ENCODE measurements at places on chromosomes 16 and 17. TPM values are rescaled to one million over a fixed set of nuclear protein-coding genes. Genes with fewer than 3 reads are reported as not detected.

GRCh38 chr17:31413874-31414549 lies 22.5 kb downstream of the RAB11FIP4 start:
- DNase-seq: peak; percentile 39

- DNase-seq: no peak
Observed at GRCh38 chr17:2814481-2815341, 18.5 kb downstream of the RAP1GAP2 start.

- no peak for DNase-seq
Observed at GRCh38 chr16:88593061-88593460, 22.9 kb downstream of the ZC3H18 start.

Gene VAC14
- 38.6 TPM for polyA plus RNA-seq

DNA sequence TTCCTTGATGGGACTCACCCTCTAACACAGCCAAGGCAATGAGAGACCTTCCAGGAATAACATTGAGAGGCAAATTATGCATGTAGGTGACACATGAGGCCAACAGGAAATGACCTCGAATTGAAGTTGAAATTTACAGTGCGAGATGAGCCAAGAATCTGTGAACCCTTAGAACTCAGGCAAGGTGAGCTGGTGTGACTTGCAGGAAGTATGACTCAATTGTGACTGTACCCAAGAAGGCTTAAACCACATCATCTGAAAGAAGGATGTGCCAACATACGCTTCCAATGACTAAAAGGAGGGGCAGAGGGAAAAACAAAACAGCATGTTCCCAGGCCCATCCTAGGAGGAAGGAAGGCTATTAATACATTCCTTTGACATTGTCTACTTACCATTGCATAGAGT lies 44.8 kb downstream of the PITPNC1 start:
- DNase-seq: peak; percentile 42

DNA sequence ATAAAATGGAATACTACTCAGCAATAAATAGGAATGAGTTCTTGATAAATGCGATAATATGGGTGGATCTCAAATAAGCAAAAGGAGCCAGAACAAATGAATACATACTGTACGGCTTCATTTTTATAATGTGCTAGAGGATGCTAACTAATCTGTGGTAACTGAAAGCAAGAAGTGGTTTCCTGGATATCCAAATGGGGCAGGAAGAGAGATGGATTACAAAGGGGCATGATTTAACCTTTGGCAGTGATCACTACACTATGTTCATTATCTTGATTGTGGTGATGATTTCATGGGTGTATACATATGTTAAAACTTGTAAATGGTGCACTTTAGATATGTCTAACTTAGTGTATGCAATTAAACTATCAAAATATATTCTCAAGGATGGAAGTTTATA lies 222.3 kb upstream of the TBX2 start:
- DNase-seq: no peak

- no peak for DNase-seq
Observed at GRCh38 chr17:39653316-39653661, 11.9 kb upstream of the TCAP start.

Gene NPLOC4
- 77.1 TPM for polyA plus RNA-seq

Gene BICDL2
- not detected for polyA plus RNA-seq

DNA sequence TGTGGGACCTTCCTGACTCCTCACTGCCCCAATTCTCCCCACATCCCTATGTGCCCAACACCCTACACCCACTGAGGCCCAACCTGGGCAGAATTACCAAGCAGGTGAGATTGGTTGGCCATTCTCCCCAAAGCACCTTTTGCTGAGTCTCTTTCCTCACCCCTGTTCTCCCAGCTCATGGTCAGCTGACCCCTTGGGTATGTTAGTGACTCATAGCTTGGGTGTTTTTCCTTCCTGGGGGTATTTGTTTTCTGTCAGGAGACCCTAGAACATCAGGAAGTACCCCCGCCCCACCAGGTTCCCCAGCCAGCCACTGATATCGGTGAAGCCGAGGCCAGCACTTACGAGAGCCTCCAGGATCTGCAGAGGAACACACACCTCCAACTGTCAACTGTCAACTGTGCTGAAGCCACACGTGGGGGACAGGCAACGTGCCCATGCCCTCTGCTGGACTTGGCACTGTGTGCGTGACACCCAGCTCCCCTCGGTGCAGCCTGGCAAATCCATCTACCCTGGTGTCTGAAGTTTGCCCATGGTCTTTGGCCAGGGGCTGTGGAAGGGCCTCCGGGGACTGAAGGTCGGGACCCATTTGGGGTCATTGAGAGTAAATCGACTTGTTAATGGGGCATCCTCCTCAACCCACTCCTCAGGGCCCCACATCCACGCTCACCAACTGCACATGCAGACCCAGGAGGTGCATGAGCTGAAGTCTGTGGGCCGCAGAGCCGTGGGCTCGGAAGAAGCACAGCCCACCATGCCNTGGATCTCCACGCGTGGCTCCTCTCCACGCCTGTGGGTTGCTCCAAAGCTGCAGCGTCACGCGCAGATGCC lies 53.1 kb downstream of the METRNL start:
- DNase-seq: no peak

Gene NOS2
- polyA plus RNA-seq: not detected

GRCh38 chr17:47210105-47210504 lies 957 bp downstream of the MYL4 start:
- DNase-seq: no peak

GRCh38 chr17:7846765-7847661 lies 7.9 kb upstream of the TMEM88 start:
- DNase-seq: no peak

DNA sequence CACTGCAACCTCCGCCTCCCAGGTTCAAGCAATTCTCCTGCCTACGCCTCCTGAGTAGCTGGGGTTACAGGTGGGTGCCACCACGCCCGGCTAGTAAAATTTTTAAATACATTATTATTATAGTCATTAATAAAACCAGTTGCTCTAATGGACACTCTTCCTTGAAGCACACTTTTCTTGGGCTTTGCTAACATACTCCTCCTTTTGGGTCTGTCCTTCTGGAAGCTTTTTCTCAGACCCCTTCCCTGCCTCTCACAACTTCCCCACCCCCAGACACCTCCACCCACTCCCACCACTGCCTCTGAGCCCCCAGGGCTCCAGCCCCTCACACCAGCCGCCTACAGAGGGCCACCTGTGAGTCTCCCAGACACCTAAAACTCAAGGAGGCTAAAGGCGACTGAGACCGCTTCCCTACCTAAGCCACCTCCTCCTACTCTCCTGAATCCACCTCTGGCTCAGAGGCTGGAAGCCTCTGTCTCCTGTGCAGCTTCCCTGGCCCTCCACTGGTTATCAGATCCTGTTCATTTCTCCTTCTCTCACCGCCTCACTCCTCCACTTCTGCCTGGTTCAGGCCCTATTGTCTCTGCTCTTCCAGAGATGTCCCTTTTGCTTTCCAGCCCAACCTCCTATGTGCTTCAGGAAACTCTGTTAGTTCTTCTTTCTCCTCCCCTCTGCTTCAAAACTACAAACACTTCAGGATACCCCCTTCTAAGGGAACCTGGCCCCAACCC lies 2.1 kb upstream of the CUEDC1 start:
- no peak for DNase-seq

DNA sequence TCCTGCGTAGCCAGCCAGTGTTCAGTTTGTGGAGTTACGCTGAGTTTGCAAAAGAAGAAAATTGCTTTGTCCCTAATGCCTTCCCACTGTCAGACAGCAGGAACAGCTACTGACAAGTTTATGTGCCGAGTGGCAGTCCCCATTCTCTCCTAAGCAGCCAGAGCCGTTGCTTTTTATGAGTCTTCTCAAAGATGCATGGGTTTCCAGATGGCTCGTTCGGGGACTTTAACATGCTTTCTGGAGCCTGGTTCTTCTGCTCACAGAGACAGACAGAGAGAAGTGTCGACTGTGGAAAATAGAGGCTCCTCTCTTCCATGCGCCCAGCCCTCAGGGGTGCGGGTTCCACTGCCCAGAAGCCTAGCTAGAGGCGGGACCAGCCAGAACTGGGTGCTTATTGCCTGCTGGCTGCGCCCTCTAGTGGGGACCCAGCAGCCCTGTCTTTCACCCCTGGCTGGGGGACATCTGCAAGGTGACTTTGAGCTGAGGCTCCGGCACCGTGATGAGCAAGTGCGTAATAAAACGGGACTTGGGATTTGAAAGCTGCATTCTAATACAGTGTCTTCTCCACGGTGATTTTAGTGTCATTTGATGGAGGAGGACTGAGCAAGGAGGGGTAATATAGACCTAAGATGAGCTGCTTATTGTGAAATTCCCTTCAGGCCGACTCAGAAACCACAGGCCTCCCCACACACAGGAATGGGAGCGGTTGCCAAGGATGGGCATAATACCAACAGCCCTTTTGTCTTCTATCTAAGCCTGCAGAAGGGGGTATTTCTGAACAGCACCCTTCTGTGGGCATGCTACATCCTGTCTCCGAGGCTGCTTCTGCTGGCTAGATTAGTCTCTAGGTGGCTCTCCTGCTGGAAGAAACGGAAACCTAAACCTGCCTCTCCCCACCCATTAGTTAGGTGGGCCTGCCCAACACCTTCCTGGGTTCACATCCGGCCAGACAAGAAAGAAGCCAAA lies 73.1 kb downstream of the CCDC182 start:
- peak; percentile 34 for DNase-seq

DNA sequence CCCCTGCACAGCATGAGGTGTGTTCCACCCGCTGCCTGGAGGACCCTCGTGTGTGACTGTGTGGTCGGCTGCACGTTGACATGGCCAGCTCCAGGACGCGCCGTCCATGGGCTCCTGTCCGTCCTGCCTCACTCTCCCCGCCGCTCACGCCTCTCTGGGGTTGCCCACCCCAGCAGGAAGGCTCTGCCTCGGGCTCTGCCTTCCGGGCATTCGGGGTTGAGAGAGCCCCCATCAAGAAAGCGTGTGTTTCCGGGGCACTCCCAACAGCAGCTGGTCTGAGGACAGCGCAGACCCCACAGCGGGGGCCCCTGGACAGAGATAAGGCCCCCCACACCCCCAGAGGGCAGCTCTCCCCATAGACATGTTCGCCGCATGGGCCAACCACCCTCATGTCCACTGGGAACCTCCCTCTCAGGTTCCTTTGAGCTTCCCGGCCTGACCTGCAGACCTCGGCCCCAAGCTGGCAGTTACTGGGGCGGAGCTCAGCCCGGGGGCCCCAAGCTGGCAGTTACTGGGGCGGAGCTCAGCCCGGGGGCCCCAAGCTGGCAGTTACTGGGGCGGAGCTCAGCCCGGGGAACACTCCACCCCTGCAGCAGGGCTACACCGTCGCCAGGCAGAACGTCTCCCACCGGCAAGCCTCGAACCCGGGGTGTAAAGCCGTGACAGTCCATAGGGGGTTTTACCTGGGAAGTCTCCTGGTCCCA lies 8.4 kb upstream of the PIEZO1 start:
- no peak for DNase-seq

GRCh38 chr17:57603978-57604377 lies 141.1 kb downstream of the CCDC182 start:
- no peak for DNase-seq

Gene GTF3C1
- polyA plus RNA-seq: 44.6 TPM
